Activated T-cell treated with anti-CD3 and anti-CD28 coated beads, Interleukin-2, amount 50 U/mL, for 4 hours (primary cell): ENCODE measurements at places on chromosomes 11 and 22.

- peak; percentile 30 for DNase-seq
Observed at GRCh38 chr11:77191823-77192495, 63.9 kb downstream of the MYO7A start.

DNA sequence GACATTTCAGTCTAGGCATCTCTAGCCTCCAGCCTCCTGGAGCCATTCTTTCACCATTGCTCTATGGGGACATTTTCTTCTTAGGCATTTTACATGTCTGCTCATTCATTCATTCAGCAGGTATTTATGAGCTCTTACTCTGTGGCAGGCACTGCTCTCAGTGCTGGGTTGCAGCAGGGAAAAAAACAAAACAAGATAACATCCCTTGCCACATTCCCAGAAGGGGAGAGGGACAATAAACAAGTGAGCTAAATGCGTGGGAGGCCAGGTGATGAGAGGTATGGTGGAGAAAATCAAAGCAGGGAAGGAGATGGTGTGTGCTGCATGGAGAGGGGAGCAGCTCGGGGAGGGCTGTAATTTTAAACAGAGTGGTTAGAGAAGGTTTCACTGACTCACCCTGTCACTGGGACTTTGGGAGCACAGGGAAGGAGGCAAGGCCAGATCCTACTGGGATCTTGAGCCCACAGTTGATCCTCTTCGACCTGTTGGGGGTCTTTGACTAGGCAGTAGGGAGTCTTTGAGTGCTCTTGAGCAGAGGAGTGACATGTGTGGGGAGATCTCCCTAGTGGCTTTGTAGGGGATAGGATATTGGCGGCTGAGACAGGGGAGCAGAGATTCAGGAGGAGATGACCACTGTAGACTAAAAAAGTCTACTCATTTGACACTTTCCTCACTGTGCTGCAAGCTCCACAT is 17.0 kb downstream of the MICAL2 start:
- DNase-seq: no peak

- no peak for DNase-seq
Observed at GRCh38 chr11:35545391-35546003, 20.1 kb upstream of the PAMR1 start.

DNA sequence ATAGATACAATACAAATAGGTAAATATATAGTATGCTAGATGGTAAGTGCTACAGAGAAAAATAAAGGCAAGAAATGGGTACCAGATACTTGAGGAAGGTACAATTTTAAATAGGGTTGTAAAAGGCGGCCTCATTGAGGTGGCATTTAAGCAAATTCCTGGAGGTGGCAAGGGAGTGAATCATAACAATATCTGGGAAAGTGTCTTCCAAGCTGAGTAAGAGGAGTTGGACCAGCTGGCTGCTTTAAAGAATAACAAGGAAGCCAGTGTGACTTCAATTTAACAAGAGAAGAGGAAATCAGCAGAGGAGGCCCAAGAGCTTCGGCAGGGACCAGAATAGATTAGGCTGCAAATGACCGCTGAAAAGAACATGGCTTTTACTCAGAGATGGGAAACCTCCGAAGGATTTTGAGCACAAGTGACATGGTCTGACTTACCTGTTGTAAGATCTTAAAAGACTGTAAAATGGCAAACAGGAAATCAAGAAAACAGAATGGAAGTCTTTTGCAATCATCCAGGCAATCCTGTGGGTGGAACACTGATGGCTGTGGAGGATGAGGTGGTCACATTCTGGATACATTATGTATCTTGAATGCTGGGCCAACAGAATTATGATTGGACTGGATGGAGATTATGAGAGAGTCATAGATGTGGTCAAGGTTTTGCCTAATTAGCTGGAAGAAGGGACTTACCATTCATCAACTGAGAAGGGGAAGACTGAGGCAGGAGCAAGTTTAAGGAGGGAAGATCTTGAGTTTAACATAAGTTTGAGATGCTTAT is 77.2 kb downstream of the RDX start:
- no peak for DNase-seq

GRCh38 chr11:76706667-76707066 is 36.1 kb upstream of the LRRC32 start:
- DNase-seq: no peak

DNA sequence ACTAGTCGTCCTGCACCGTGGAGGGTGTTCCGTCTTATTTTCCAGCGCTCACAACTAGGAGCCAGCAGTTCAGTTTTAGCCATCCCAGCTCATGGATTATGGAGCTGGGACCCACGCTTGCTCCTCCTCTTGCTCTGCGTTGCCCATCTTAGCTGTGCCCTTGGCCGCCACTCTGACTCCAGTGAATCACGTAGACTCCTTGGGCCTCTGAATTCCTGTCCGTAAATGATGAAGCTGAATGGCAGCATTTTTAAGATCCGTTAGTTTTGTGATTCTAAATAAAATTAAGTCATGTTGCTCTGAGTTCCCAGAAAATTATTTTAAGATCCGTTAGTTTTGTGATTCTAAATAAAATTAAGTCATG is 23.8 kb downstream of the BCR start:
- no peak for DNase-seq

GRCh38 chr11:122789907-122790306 is 48.4 kb upstream of the CRTAM start:
- no peak for DNase-seq

GRCh38 chr11:114302663-114303062 is 6.5 kb downstream of the NNMT start:
- no peak for DNase-seq
